ENCODE measurements at places on chromosomes 1 and 21.

DNA sequence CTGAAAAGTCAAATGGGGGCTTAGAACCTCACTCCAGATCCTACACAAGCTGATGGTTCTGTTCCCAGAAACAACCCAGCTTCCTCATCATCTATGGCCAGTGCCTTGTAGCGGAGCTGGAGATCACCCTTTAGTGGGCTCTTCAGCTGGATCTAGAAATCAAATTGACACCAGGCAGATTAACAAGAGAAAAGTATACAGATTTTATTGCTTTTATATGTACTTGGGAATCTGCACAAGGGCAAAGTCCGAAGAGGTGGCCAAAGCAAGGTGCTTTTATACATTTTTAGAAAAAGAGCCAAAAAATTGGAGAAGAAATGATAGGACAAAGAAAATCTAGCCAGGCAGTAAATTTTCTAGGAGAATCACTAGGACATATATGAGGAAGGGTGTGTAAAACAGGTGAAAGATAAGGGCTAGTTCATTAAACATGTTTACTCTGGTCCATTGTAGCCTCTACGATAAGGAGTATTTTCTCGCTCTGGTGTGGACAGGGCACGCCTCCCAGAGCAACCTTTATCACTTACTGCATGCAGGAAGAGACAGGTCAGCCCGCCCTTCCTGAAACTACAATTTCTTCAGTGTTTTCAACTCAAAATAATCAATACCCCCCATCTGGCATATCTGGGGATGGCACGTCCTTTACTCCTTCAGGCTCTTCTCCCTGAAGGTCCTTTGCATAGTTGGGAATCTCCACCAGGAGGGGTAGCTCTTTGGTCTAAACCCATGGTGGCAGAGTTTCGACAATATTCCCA is 14.0 kb upstream of the LGALS8 start:
- DNase-seq, result no peak

DNA sequence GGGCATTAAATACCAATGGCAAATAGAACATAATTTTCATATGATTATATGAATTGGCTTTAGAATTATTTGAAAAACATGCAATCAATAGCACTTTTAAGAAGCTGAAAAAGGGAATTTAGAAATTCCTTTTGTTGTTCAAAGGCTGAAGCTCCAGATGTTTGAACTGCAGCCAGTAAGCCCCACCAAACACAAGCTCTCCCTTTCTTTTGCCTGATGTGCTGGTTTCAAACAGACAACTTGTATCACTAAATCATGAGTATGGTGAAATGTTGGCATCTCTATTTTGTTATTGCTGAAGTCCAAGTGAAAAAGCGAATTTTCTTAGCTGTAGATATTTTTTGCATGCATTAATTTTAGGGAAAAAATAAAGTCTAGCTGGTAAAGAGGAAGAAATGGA is 27.5 kb upstream of the NCAM2 start:
- DNase-seq, result no peak

DNA sequence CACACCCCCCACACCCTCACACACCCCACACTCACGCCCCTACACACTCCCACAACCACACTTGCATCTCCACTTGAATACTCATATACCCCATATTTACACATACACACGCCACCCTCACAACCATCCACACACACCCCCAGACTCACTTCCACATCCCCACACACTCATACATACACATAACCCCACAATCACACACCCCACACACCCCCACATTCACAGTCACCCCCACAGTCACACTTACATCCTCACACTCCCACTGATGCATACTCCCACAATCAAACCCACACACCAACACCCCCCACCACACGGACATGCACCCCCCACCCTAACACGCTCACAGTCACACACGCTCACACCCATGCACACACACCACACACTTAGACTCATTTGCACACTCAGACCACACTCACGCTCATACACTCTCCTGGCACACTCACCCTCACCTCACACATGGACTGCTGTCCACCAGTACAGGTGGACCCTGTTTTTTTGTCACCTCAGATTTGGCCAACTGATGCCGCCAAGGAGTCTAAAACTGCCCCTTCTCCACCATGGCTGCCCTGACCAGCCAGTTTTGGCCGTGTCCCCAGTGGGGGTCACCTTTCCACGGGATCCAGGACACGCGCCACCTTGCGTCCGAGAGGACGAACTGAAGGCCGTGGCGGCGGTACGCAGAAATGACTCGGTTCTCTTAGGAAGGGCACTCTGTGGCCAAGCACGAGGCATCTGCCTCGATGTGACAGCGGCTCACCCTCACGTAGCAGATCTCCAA is 45.3 kb upstream of the EDN2 start:
- DNase-seq, result no peak

DNA sequence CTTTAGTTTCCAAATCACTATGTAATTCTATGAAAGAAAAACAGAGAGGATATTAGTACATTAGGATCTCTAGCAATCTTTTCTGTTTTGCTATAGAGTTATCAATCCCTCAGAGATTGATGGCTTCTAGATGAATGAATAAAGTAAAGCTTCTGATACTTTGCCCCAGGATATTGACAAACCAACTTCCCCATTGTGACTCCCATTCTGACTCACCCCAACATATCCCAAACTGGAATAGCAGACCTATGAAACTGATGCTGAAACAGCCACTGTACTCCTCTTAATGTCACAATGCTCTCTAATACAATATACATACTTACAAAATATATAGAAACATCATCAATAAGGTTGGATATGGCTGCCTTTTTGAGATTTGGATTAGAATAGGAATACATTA is 442.1 kb upstream of the NR5A2 start:
- no peak for DNase-seq

DNA sequence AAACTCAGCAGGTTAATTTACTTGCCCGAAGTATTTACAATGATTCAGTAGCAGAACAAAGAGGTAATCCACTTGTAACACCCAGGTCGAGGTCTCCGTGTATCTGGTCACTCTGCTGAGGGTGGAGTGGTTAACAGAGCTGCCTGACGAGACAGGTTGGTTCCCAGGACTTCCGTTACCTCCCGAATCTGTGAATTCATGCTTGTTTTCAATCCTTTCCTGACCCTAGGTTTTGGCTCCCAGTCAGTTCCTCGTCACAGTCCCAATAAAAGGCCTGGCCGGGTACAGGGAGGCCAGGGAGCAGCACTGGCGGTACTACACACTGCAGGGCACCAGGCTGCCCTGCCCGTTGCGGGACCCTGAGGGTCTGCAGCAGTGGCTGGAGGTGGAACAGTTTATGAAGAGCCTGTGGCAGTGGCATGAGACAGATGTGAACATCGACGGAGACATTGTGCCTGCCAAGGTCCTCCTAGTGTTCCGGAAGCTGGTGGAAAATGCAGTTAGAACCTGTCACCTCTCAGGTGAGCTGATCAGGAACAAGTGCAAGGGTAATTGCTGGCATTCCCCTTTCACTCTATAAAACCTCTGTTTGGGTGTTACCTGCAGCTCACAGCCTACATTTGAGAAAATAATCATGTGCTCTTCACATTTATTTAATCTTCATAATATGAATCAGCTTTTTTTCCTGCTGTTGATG is 12.8 kb downstream of the MAB21L3 start:
- DNase-seq, result no peak

DNA sequence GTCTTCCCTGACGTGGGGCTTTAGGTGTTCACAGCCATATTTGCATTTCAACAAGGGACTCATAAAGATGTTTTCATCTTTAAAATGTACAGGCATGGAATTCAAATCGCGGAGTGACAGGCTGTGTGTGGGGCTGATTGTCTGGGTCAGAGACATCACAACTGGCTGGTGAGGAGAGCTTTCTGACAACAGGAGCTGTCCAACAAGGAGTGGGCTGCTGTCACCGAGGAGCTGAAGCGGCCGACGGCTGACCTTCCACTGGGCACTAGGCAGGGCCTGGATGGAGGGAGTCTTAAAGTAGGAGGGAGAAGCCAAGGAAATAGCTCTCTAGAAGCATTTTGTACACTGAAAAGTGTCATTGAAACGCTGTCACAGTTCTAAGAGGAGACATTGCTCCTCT is 30.5 kb upstream of the SCMH1 start:
- DNase-seq, result no peak

DNA sequence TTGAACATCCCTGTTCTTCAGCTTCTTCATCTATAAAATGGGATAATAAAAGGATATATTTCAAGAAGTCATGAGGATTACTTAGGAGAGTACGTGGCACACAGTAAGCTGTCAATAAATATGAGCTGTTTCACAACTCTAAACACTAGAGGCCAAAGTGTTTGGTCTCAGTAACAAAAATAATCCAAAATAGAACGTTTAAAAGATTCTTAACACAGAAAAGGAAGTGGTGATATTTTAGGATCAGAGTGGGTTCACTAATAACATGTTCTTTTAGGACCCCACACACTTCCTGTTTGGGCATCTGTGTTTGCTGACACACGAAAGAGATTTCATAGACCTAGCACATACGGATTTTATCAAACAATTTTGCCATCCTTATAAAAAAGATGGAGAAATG is 32.9 kb downstream of the TNFSF18 start:
- DNase-seq, result no peak

DNA sequence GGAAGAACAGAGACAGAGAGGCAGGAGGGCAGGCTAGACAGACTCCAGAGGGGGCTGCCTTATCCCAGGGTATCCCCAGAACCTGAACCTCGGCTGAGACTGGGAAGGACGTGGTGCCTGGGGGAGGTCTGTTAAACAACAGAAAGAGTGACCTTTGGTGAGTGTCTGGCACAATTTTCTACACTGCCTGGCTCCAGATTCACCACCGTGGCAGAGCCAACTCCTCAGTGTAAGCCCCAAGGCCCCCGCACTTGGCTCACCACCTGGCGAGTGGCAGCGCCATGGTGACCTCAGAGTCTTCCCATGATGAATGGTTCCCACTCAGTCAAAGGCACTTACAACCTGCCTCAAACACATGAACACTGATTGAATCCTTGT is 6.5 kb downstream of the RD3 start:
- no peak for DNase-seq

GRCh38 chr1:10631121-10631810 is 156.5 kb downstream of the PEX14 start:
- no peak for DNase-seq

GRCh38 chr1:105874621-105875020 is 1181.9 kb upstream of the PRMT6 start:
- no peak for DNase-seq

GRCh38 chr21:44089001-44089911 is 17.9 kb upstream of the PWP2 start:
- no peak for DNase-seq

DNA sequence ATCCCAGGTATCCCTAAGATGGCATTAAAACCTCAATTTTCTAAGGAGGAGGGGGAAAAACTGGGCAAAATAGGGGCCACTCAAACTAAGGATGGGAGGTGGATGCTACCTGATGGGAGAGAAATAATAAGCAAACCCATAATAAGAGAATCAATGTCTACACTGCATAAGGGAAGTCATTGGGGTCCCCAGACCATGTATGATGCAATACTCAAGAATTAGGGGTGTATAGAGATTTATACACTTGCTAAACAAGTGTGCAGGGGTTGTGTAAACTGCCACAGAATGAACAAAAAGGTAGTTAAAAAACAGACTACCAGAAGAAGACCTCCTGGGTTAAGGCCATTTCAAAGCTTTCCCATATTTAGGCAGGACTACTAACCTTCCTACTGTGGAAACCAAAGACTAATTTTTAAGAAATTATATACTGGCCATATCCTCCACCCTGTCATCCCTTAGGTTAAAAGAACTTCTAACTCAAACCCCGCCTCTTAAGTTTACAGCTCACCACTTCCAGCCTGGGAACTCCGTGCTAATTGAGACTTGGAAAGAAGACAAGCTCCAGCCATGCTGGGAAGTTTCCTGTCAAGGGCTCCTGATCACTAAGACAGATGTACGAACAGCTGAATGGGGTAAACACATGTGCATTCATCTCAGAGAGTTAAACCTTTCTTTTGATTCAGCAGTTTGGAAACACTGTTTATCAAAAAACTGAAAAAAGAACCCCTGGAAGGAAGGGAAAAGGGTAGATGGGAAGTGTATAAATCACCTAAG is 64.4 kb upstream of the TLR5 start:
- DNase-seq, result no peak

GRCh38 chr1:29254346-29254745 is 18.0 kb downstream of the PTPRU start:
- DNase-seq, result no peak

DNA sequence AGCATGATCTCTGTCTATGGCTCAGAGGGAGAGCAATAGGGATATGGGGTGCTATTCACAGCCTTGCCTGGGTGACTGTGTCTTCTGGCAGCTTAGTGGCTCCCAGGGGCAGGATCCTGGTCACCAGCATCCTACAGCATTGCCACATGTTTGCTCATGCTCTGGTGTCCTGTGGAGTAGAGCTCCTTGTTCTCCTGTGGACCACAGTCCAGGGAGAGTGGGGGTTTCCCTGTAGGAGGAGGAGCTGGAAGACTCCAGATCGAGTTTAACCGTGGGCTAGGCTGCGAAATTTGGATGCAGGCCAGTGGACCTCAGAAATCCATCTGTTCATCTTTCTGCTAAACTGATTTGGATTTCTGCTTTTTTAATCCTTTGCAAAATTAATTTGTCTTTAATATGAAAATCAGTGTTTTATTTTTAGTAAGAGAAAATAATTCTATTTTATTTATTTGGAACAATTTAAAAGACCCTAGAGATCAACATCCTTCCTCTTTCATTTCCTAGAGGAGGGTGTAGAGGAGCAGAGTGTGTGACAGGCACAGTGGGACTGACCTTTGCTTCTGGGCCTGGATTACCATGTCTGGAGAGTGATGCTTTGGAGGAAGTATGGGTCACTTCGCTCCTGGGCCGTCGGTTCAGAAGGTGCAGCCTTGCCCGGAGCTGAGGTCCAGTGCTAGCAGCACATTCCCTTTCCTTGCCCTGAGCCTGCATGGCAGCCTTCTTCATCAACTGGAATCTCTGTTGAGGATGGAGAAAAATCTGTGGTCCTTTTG is 17.4 kb downstream of the ADARB1 start:
- DNase-seq, result no peak

All from amniotic stem cell (primary cell).